ENCODE measurements at places on chromosomes 12 and 14. TPM values are rescaled to one million over a fixed set of nuclear protein-coding genes. Genes with fewer than 3 reads are reported as not detected.

The KRT78 gene
- not detected for total RNA-seq

DNA sequence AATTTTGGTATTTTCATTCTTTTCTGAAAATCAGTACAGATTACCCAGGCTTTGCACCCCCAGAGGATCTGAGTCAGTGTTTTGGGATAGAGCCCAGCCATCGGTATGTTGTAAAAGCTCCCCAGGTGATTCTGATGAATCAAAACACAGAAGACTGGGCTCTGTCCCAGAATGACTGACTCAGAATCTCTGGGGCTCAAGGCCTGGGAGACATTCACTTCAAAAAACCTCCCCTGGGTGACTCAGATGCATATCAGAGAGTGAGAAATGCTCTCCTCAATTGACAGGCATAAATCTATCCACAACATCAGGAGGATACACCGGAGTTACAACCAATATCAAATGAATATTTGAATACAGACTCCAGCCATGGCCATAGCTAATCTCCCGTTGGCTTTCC, 32.6 kb downstream of the SLC35F4 start:
- H3K4me3 ChIP-seq: no peak overlapping the region
- no peaks in the 10 kb centered on the region for H3K27me3 ChIP-seq
- DNase-seq: no peak
- H3K27ac ChIP-seq: no peak overlapping the region

The GPR162 gene
- total RNA-seq: not detected

The CLEC4D gene
- total RNA-seq: not detected

The PARPBP gene
- 14.2 TPM for total RNA-seq

- no peaks in the 10 kb centered on the region for H3K4me1 ChIP-seq
- H3K36me3 ChIP-seq: no peaks in the 10 kb centered on the region
- H3K27ac ChIP-seq: no peak overlapping the region
- peaks cover 16% of the 10 kb centered on the region for H3K27me3 ChIP-seq
- no peak overlapping the region for H3K4me3 ChIP-seq
- no peak for DNase-seq
Observed at GRCh38 chr12:1873531-1874510, 44.6 kb downstream of the CACNA2D4 start.

The CLEC4E gene
- total RNA-seq: not detected

The NELL2 gene
- total RNA-seq: 2.6 TPM

DNA sequence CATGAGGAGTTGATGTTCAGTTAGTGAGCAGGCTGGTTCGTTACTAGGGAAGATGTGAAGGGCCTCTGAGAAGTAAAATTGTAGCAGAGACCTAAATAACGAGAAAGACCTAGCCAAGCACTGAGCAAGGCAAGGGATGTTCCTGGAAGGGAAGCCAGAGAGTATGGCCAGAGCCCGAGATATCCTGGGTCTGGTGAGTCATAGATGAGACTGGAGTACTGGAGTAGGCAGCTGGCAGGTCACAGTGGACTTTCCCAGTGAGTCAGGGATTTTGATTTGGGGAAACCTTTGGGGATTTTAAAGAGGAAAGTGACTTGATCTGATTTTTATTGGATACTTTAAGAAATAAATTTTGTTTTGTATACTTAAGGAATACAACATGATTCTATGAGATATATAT, 369.0 kb downstream of the DIO2 start:
- H3K27me3 ChIP-seq: no peaks in the 10 kb centered on the region
- H3K4me1 ChIP-seq: no peaks in the 10 kb centered on the region

DNA sequence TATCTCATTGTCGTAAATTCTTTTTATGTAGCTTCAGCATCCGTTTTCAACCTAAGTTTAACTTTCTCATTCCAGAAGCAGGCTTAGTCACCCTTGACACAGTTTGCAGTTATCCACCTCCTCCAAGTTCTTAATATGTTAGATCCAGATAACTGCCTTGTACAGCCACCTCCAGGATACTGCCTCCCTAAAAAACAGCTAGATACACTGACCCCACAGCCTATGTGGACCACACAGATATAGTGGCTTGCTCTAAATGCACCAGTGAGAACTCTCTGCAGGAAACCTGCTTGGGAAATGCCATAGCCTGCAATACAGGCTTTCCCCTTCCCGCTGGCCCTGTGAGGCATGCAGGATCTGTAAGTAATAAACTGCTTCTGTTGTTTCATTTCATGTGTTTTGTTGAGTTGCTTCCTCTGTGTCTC, 11.1 kb upstream of the RTL1 start:
- no peaks in the 10 kb centered on the region for H3K36me3 ChIP-seq
- H3K4me1 ChIP-seq: no peaks in the 10 kb centered on the region
- H3K4me3 ChIP-seq: no peak overlapping the region
- peaks cover 38% of the 10 kb centered on the region for H3K27me3 ChIP-seq
- no peak overlapping the region for H3K27ac ChIP-seq

The GPR84 gene
- total RNA-seq: 91.5 TPM

- H3K4me1 ChIP-seq: peaks cover 50% of the 10 kb centered on the region
- no peak overlapping the region for H3K27ac ChIP-seq
- H3K36me3 ChIP-seq: no peaks in the 10 kb centered on the region
- no peak overlapping the region for H3K4me3 ChIP-seq
Observed at GRCh38 chr14:20627346-20628027, 14.0 kb downstream of the OR6S1 start.

Data from natural killer cell treated with Interleukin-12 subunit alpha and Interleukin-12 subunit beta and Interleukin-15 and Interleukin-18, amount 100 ng/mL, for 72 hours (primary cell).